ENCODE measurements at places on chromosomes 16 and 17.
A peak's percentile ranks its signal among the peaks of the same experiment; 100 is the strongest.

DNA sequence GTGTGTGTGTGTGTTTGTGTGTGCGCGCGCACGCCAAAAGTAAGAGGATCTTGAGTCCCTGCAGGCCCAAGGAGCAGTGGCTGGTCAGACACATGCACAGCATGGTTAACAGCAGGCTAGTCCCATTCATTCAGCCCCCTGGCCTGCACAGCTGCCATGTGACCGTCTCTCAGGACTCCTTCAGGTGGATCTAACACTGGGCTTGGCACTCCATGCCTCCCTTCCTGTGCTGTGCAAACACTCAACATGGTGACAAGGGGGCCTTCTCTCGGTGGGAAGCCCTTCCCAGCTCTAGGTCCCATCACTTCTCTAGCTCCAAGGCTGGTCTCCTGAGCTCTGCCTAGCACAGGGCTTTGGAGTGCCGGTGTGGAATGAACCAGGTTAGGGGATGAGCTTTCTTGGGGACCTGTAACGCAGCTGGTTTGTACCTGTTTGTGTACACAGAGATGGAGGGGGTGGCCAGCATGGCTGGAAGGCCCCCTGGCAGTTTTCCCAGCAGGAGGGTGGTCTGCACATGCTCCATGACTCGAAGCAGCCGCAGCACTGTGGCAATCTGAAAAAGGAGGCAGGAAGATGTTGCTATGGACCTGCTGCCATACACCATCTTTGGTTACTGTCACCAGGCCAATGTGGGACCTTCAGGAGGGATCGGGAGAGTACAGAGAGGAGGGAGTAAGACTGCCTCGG is 69.4 kb upstream of the GCSH start:
- no peak for DNase-seq

DNA sequence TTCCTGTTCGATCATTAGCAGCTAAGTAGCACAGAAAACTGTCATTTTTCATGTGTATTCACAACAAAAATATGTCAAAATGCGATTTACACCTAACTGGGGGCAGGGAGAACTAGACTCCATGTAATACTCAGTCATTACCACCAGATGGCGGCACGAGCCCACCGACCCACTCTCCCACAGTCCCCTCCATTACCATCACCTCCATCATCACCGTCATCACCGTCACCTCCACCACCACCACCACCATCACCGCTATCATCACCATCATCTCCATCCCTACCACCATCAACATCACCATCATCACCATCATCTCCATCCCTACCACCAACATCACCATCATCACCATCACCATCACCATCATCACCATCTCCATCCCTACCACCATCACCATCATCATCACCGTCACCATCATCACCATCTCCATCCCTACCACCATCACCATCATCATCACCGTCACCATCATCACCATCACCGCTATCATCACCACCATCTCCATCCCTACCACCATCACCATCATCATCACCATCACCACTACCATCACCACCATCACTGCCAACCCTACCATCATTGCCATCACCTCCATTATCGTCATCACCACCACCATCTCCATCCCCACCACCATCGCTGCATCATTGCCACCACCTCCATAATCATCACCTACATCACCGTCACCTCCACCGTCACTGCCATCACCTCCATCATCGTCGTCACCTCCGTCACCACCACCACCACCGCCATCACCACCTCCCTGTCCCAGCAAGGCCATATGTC is 14.4 kb downstream of the NDUFAF8 start:
- DNase-seq, result peak; percentile 22

GRCh38 chr17:77679589-77679988 is 278.9 kb upstream of the TNRC6C start:
- no peak for DNase-seq

DNA sequence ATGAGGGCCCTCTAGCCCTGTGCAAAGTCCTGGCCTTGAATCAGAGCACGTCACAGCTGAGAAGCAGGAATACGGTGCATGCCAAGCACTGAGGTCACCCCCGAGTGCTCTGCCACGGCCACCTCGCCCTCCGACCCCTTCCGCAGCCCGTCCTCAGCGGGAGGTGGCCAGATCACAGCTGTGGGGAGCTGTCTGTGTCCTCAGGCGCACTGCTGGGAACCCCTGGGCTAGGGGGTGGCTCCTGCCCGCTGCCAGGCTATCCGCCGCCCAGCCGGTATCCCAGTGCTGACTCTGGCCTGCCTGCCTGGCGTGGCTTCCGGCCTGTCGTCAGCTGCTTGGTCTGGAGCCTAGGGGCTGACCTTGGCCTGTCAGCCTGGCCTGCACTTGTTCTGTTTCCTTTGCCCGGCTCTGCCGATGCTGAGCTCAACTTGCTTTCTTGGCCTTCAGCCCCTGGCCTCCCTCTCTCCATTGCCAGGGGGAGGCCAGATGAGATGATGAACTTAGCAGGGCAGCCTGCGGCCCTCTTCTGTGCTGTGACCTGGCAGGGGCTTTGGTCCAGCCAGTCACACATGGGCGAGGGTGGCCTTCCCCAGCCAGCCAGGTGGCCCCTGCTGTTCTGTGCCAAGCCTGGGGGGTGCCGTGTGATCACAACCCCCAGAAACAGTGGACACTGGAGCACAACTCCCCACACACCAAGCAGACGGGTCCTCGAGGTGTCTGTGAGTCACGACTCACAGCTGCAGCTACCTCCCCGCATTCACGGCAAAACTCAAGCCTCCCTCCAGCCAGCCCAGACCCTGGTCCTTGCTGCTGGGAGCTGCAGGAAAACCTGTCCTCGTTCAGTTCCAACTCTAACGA is 77.3 kb downstream of the ZDHHC7 start:
- no peak for DNase-seq

DNA sequence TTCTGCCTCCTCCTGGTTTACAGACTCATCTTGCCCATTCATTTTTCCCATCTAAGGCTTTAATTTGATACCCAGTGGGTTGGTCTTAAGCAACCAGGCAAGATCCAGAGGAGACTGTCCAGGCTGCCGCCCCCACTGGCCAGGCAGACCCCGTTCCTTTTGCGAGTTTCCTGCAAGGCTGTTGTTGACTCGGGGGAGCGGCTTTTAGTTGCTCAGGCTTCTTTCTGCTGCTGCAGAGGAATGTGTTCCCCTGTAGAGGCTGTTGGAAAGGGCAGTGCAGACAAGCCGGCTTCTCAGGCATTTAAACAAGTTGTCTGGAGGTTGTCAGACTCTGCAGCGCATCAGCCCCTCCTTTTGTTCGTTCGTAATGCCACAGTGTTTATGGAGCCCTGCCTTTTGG is 231.2 kb downstream of the PRKCA start:
- no peak for DNase-seq

- DNase-seq, result no peak
Observed at GRCh38 chr16:71474864-71475263, 12.8 kb upstream of the ZNF23 start.

DNA sequence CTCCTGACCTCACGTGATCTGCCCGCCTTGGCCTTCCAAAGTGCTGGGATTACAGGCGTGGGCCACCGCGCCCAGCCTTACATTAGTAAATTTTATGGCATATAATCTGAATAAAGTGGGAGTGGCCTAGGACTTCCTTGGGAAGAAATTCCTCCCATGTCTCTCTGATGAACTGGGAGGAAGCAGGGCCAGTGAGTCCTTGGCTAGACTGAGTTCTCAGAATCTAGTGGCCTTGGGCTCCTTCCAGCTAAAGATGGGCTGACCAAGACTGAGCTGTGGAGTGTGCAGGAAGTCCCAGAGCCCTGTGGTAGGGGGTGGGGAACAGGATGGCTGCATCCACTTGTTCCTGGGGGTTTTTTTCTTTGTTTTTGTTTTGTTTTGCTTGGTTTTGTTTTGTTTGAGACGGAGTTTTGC is 10.0 kb upstream of the NAGLU start:
- DNase-seq, result no peak

DNA sequence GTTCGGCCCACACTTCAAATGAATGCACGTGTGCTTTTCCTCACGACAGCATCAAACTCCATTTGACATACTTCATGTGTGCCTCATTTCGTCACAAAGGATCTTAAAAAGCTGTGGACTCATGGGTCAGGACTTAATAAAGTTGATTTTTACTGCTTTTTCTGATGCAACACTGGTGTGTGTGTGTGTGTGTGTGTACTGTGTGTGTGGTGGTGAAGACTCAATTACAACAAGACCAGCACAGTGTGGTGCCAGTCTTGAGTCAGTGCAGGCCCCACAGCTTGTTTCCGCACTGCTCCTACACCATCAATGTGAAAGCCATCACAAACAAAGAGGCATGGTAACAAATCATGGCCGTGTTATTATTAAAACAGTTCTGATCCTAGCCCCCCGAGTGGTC is 17.7 kb downstream of the CDIP1 start:
- no peak for DNase-seq

DNA sequence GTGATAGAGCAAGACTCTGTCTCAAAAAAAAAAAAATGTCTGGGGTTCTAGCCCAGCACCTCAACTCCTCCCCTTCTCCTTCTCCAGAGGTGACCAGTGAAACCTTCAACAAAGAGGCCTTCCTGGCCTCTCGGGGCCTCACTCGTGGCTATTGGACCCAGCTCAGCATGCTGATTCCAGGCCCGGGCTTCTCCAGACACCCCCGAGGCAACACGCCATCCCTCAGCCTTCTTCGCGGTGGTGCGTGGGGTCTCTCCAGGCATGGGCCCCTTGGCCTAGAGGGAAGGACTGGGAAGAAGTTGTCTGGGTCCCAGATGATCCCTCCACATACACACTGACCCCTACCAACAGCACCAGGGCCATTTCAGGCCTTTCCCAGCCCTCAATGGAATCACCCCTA is 3.5 kb upstream of the CXCL16 start:
- no peak for DNase-seq

GRCh38 chr16:12097523-12098428 is 121.2 kb downstream of the SNX29 start:
- no peak for DNase-seq

DNA sequence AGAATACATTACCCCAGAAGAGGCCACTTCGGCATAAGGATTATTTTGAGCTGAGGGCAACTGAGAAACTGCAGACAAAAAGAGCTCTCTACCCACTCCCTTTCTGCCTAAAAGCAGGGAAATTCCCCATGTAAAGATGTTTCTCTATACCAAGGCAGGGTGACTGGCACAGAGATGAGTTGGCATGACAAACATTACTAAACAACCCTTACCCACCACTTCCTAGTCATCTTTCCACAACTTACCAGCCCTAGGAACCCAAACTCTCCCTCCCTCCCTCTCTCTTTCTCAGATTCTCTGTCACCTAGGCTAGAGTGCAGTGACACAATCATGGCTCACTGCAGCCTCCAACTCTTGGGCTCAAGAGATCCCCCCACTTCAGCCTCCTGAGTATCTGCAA is 68.6 kb downstream of the EMP2 start:
- no peak for DNase-seq

DNA sequence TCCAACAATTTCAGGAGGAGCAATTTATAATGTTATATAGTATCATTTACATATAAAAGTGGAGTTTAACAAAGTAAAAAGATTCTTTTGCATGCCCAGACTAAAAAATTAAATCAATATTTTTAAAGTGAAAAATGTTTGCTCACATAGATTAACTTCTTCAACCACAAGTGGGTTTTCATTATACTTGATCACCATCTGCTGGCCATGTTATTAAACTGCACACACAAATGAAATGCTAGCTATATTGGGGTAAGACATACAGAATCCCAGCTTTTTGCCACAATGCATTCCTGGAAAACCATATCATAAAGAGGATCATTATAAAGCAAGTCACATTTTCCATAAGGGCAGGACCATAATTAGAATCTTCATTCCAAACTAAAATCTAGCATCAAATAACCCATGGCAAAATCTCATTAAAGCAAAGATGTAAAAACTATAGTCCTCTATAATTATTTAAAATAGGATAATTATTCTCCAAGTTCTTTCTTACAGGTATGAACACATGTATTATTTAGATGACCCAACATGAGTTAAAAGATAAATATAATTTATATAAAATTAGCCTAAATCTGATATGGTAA is 26.3 kb downstream of the CEP112 start:
- DNase-seq, result peak; percentile 60

GRCh38 chr16:70472786-70473433 is 18.5 kb downstream of the FCSK start:
- DNase-seq, result no peak

- DNase-seq, result no peak
Observed at GRCh38 chr16:68713361-68713760, 23.7 kb upstream of the CDH1 start.

- DNase-seq, result no peak
Observed at GRCh38 chr16:58435779-58436178, 43.5 kb downstream of the GINS3 start.

DNA sequence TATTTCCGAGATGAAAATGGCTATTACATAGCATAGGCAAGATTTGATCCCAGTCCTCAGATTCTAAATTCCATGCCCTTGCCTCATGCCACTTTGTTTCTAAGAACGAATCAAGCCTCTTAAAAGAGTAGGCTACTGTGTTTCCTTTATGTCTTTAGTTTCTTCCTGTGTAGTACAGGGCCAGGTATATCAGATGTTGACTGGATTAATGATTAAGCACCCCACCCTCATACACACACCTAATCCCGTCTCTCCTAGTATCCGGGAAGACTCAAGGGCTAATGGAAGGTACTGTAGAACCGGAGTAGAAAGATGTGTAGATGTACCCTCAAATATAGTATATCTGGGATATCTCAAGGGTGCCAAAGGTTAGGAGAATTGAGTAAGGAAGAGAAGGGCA is 6.7 kb downstream of the TOM1L1 start:
- DNase-seq, result no peak

GRCh38 chr16:13453325-13453724 is 466.6 kb upstream of the ERCC4 start:
- no peak for DNase-seq

GRCh38 chr16:4687946-4688673 is 5.3 kb upstream of the NUDT16L1 start:
- DNase-seq, result no peak

- no peak for DNase-seq
Observed at GRCh38 chr16:84478172-84478947, 26.1 kb downstream of the MEAK7 start.

- no peak for DNase-seq
Observed at GRCh38 chr16:86048882-86049585, 150.1 kb downstream of the IRF8 start.

DNA sequence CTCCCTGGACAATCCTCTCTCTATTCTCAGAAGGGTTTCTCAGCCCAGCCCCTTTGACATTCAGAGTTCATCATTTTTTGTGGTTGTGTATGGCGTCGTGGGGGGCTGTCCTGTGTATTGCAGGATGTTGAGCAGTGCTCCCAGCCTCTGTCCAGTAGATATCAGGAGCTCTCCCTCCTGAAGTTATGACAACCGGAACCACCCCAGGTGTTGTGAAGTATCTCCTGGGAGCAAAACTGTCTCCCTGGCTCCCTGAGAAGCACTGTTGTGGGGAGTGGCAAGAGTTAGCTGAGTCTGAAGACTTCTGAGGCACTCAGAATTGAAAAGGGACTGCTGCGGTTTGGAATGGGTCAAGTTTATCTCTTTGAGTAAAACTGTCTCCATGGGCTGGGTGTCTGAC is 55.9 kb upstream of the MGAT5B start:
- DNase-seq, result no peak

DNA sequence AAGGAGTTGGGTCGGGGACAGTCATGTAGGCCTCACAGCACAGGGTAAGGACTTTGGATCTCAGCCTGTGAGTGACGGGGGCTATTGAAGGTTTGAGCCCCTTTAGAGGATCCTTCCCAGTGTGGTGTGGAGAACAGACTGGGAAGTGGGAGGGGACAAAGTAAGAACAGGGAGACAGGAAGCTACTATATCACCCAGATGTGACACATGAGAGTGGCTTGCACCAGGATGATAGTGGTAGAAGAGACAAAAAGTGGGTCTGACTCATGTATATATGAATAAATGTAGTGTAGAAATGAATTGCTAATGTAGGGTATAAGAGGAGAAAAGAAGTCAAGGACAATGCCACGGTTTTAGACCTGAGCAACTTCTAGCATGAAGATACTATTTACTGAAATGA is 4.5 kb downstream of the NUP93 start:
- DNase-seq, result no peak

GRCh38 chr17:73140566-73140965 is 24.2 kb upstream of the SSTR2 start:
- no peak for DNase-seq
